ENCODE measurements at places on chromosomes 1 and 21.

GRCh38 chr1:159890390-159890789 is 9.6 kb downstream of the CFAP45 start:
- DNase-seq = no peak

GRCh38 chr1:114176366-114176765 is 22.7 kb upstream of the SYT6 start:
- DNase-seq = no peak

DNA sequence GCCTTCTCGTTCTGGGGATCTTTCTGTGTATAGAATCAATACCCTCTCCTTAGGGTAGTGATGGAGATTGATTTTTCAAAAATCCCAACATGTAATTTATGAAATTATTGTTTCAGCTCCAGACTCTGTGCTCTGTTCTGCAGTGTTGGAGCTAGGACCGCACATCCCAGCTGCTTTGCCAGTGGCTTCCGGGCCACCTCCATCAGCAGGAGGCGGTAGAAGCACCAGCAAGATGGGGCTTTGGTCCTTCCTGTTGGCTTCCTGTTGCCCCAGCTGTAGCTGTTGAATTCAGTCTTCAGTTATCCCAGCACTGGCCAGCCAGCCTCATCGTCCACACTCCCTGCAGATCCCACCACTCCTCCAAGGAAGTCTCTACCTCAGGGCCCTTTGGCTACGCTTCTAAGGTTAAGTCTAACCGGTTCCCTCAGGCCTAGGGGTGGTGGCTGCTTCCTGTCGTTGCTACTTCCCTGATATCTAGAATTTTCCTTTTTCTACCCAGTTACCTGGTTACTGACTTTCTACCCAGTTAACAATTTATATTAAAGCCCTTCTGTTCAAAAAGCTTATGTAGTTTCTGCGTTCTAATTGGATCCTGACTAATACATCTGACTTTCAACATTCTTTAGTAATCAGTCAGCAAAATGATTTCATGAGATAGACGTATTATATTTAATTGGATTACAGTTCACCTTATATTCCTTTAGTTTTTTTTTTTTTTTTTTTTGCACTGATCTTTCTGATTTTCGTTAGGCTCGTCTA is 24.6 kb downstream of the GALNT2 start:
- no peak for DNase-seq

DNA sequence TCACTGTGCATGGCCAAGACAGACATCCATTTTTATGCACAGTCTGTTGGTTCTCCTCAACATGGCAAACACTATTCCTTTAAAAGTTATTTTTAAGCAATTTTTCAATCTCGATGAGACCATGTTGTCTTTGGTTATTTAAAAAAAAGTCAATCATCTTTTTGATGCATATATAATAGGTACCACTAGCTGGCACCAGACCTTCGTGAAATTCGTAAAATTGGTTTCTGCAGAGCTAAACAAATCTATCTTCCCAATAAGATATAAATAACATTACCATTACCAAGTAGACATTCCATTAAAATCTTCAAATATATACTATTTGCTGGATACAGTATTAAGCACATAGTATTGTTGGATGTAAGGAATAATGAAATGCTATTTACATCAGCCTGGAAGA is 220.0 kb upstream of the GREM2 start:
- DNase-seq = no peak

- no peak for DNase-seq
Observed at GRCh38 chr1:56400526-56400925, 178.8 kb downstream of the PLPP3 start.

DNA sequence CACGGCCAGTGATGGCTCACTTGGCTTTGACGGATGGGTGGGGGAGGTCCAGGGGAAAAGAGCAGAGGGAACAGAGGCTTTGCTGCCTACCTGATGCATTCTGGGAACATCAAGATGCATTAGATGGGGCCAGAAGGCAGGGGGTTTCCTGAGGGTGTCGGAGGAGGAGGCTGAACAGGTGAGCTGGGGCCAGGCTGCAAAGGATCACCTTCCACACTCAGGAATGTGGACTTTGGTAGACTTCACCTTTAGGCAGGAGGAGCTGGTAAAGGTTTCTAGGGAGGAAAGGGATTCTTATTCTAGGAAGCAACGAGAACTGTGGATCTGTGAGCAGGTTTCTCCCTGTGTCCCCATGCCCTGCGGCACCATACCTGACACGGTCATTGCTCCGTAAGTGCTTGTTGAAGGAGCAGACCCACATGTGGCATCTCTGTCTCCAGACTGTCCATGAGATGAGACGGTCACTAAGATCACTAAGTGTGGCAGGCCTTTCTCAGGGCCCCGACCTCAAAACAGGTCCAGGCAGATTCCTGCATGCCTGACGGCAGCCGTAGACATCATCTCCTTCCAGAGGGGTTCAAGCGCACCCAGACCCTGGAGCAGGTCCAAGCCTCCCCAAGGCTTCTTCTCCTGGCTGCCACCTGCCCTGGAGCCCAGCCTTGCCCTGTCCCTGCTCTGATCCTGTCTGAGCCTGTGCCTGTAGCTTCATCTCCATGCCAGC is 89.1 kb upstream of the SLC25A33 start:
- DNase-seq = no peak

DNA sequence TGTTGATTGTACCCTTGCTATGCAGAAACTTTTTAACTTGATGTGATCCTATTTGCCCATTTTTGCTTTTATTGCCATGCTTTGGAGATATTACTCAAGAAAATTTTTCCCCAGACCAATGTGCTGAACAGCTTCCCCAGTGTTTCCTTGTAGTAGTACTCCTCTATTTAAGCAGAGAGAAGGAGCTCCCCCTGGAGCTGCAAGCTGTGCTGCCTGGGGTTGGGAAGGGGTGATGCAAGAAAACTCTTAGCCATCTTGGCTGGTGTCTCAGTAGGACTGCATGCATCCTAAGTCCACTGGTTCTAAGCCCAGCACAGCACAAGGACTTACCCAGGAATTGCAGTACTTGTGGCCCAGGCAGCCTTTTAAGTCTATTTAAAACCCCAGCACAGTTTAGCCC is 121.6 kb downstream of the NTMT2 start:
- no peak for DNase-seq

GRCh38 chr21:35324372-35325220 is 275.5 kb upstream of the RUNX1 start:
- no peak for DNase-seq

All from GM12864 (cell line).